ENCODE measurements at places on chromosomes 6 and 20.

DNA sequence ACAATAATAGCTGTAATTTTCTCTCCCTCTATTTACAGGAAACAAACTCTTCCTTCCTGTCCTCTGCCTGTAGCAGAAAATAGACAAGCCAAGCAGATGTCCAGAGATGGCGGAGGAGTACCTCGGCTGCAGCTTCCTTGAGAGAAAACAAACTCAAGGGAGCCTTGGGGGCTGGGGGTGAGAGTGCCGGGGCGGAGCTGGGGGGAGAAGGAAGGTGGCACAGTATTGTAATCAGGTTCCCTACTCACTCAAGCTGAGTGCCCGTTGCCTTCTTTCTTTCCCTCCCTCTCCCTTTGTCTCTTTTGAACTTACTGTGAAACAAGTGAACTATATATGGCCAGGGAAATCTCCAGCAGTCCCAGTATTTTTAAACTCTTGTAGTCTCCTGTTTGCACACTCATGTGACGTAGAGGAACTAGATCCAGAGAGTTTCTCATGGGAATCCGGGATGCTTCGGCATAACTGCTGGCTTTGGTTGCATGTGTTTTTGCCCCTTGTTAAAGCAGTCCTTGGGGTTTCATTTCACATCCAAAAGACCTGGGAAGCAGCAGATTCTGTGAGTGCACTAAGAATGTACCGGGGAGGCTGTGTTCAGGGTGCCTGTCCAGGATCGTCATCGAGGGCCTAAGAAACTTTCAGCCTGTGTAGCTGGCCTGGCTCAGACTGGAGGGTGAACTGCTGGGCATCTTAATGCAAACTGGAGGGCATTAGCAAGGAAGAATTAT, 44.6 kb upstream of the HDDC2 start:
- no peak for DNase-seq

DNA sequence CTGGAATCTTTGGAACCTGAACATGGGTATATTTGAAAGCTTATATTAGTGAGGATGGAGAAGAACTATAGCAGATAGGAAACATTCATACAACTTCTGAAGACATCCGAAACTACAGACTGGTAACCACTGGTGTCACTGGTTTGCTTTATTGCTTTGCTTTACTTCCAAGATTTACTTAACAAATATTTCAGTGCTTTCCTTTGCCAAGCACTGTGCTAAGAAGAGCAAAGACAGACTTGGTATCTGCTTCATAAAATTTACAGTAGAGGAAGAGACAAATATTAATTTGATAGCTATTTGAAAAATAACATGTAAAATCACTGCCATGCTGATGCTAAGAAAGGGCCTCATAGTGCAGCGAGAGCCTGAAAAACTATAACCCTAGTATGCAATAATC, 1.8 kb downstream of the TPD52L1 start:
- no peak for DNase-seq

- DNase-seq, result no peak
Measured at GRCh38 chr6:5213836-5214235, 46.9 kb downstream of the LYRM4 start.

DNA sequence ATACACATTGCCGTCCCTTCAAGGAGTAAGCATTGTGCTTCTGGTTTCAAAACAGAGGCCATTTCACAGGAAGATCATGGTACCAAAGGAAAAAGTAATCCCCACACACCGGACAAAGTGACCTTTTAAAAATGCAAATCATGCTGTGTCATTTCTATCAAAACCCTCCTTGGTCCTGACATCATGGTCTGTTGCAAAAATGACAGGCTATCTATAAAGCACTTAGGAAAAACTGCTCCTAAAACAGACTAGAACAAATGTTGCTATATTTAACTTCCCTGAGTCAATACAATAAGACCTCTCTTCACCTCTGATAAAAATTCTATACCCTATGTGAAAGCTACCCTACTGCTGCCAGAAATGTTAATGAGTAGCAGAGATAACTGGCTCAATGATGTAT, 353.6 kb upstream of the RUNX2 start:
- DNase-seq, result no peak

GRCh38 chr6:158408552-158409130, 96.4 kb downstream of the TULP4 start:
- DNase-seq, result no peak

DNA sequence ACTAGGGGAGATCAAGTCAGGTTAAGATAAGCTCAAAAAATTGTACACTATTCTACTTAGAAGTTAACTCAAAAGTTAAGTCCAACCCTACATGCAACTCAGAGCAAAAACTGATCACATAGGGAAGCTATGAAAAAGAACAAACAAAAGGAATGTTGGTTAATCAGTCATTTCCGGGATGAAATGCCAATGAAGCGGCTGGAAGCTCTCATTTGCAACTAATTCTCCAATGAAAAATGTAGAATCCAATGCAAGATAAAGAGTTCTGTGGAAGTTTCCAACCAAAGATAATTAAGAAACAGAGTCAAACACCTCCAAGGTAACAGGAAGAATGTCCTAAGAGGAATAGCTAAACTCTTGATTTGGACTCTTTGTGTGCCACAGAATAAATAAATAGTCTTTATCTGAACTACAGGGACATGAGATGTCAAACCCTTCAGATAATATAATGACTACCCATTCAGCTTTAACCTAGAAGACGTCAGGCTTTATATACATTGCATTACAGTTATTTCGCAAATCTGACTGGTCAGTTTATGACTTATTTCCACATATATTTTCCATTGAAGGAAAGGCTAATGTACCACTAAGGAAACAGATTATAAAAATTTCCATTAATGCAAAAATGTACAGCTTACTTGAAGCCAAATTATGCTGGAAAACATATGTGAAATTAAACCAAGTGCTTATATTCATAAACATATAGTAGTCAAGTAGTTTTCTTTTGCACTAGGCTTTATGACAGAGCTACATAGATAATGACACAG, 48.0 kb upstream of the DST start:
- DNase-seq, result no peak

DNA sequence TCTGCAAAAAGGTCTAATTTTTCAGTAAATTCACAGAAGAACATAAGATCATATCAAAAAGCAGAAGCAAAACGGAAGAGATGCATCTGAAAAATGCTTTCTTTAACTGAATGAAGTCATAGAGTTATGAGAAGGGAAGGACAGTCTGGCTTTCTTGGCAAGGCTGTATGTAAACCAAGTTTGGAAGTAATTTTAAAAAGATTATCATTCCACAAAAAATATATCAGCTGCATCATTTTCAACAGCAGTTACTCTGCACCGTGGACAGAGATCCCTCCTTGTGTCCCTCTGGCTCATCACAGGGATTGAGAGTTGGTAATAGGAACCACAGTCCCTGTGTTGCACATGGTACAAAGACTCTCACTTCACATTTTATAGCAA, 258.5 kb downstream of the HIVEP2 start:
- DNase-seq, result no peak

DNA sequence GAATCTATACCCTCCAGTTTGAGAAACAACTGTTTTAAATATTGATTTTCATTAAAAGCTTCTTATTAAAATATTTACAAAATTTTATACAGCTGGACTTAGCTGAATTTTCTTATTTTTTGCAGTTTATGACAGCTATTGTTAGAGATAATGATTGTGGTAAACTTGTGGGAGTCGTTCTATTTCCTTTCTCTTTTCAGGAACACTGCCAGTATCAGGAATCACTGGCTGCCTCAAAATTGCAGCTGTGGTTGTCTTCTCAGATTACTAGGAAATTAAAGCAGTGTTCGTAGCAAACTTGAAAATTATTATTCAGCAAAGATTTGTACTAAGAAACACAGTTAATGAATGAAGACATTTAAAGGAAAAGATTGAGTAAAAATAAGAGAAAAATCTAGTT, 311.0 kb downstream of the CENPW start:
- no peak for DNase-seq

Data from NCI-H82 (cell line).